ENCODE measurements at places on chromosomes 16 and 17. TPM values are rescaled to one million over a fixed set of nuclear protein-coding genes. Genes with fewer than 3 reads are reported as not detected.

DNA sequence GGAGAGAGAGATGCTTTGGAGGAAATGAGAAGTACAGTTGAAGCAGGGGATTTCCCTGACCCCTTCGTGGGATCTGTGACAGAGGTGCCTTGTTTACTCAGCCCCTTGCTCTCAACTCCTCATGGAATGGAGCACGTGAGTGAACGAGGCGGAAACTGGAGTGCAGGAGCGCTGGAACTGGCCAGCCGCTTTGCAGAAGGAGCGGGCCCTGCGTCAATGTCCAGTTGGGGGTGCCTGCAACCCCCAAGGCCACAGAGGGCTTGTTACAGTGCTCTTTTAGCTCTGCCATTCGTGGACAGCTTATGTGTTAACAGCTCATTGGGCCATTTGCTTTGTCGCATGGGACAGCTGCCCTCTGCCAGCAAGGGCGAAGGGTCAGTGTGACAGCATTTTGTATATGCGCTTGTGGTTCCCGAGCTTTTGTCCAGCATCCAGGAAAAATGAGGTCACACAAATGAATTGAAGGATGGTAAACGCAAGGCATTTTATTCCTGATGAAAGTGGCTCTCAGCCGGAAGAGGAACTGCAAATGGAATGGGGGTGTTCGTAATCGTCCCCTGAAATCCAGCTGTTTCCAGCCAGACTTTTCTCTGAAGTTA lies 1395.1 kb downstream of the CDH8 start:
- no peak for DNase-seq

The CYTH1 gene
- total RNA-seq = 368 TPM

GRCh38 chr16:23131931-23132621 lies 17.2 kb downstream of the USP31 start:
- DNase-seq = no peak

- no peak for DNase-seq
Observed at GRCh38 chr16:86303787-86304678, 206.3 kb upstream of the FOXF1 start.

The NEUROD2 gene
- not detected for total RNA-seq

- DNase-seq = no peak
Observed at GRCh38 chr17:42577140-42577531, 393 bp downstream of the PSMC3IP start.

- no peak for DNase-seq
Observed at GRCh38 chr17:8436844-8437171, 1.1 kb downstream of the NDEL1 start.

The MRM3 gene
- total RNA-seq = 28.4 TPM

DNA sequence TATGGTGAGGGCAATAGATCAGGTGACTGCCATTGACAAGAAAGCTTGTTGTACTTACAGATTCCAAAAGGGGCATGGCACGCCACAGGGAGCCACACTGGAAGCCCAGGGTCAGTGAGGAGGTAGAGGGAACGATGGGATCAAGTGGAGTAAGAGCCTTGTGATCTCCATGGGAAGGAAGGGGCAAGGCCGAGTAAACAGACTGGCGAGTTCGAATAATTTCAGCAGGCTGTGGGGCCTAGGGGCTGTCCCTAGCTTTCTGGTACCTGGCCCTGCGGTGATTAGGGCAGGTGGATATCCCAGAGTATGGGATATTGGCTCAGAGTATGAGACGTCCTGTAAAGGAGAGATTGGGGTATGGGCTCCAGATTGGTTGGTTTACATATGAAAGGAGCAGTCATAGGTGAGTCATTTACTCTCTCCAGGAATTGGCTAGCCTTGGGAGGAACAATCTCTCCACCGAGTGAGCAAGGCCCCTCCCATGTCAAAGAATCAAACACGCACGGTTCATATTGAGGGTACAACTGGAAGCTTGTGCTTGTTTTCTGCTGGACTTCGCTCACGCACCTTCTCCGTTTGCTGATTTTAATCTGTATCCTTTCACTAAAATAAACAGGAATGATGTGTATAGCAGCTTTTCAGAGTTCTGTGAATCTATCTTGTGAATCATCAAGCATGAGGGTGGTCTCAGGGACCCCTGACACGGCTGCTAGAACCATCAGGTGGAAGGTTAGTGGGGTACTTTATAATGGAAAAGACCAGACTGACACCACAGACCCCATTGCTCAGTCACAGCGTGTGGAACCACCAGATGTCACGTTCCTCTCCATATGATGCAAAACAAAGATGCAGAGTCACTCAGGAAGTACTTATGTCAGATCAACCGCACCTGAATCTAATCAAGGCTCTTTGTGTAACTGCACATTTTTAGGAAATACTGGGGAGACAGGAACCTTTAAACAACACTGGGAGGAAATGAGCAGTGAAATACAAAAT lies 27.9 kb downstream of the GABARAPL2 start:
- DNase-seq = no peak

The ZSCAN10 gene
- not detected for total RNA-seq

DNA sequence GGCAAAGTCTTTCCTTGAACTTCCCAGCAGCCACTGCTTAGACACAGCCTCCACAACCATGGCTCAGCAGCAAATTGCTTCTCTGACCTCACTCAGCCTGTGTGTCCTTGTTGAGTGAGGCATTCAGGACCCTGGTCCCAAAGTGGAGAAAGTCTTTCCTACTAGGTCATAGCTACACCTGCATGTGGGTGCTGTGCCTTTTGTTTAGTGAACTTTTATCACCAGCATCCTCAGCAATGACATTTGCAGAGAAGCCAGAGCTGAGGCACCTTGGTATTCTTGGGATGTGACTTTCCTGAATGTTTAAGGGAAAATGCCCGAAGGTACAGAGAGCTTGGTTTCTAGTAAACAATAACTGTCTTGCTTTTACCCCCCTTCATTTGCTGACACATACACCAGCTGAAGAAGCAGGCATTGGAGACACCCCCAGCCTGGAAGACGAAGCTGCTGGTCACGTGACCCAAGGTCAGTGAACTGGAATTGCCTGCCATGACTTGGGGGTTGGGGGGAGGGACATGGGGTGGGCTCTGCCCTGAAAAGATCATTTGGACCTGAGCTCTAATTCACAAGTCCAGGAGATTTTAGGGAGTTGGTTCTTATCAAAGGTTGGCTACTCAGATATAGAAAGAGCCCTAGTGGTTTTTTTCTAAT lies 20.9 kb upstream of the STH start:
- DNase-seq = no peak

DNA sequence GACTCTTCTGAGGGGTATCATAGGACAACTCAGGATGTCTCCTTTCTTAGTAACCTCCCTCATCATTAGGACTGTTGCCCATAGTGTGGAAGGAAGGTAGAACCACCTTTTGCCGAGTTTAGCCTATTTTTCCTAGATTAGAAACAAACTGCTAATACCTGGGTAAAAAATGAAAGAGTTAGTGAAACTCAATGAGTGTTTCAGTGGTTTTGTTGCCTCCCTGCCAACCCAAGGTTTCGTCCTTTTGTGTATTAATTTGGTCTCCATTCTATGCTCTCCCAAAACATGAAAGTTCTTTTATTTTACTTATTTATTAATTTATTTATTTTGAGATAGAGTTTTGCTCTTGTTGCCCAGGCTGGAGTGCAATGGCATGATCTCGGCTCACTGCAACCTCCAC lies 174.9 kb upstream of the KCNJ16 start:
- DNase-seq = no peak

The MILR1 gene
- 9.4 TPM for total RNA-seq

GRCh38 chr17:67624886-67625656 lies 92.7 kb upstream of the NOL11 start:
- no peak for DNase-seq

The FAM171A2 gene
- 1.00 TPM for total RNA-seq

- DNase-seq = peak; percentile 73
Observed at GRCh38 chr17:65198653-65199382, 61.6 kb downstream of the RGS9 start.

DNA sequence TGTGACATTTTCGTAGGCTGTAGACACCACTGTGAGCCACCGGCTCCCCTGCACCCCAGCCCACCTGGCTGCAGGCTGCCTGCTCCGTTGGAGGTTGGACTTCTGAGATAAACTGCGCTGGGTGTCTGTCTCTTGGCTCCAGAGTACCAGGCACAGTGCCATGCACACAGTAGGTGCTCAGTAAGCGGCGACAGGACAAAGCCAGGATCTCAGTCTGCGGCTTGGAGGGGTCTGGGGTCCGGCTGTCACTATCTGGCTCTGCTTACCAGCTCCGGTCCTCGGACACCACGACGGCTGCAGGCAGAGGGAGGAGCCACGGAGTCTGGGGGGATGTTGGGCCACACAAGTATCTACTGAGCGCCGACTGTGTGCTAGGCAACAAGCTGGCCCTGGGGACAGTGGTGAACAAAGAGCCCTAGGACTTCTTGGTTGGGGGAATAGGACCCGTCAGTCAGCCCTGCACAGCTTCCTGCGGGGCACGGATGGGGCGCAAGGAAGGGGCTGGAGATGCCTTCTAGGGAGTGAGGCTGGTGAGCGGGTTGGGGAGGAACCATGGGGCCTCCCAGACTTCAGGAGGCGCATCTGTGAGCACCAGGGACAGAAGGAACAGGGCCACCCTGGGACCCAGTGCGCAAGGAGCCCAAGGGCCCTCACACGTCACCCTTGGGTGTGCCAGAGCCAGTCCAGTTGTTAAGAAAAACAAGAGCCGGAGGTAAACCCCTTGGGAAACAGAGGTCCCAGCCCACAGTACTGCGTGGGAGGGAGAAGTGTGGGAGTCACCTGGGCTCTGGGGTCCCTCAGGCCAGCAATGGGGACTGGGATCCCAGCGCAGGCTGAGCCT lies 17.3 kb downstream of the JPH3 start:
- no peak for DNase-seq

GRCh38 chr17:31392002-31392855 lies 754 bp downstream of the RAB11FIP4 start:
- DNase-seq = peak; percentile 38

- DNase-seq = no peak
Observed at GRCh38 chr16:47634727-47635126, 173.6 kb downstream of the PHKB start.

The ACSM2A gene
- total RNA-seq = not detected

DNA sequence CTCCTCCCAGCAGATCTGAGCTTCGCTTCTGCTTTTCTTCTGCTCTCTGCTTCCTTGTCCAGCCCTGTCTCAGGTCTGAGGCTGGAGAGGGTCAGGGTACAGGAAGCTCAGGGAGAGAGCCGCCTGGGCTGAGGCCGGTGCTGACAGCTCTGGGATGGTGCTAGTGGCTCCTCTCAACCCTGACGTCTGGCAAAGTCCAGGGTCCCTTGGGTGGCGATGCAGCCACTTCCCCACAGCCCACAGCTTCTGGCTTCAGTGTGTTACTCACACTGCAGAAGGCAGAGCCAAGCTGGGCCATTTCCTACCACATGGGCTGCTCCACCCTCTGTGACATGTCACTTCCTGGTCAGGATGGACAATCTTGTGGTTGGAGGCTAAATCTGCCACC lies at the start of gene CD300C:
CD300C (minus strand) TSS at position 273 of the 388 bp plus-strand sequence. CDS start 333 bp downstream, outside the sequence.
- DNase-seq = no peak

Measured in B cell (primary cell).